ENCODE measurements at places on chromosomes 4 and X. TPM values are rescaled to one million over a fixed set of nuclear protein-coding genes. Genes with fewer than 3 reads are reported as not detected.
A peak's percentile ranks its signal among the peaks of the same experiment; 100 is the strongest.

CTAG2 gene
- total RNA-seq: not detected

NLGN4X gene
- total RNA-seq: 0.33 TPM

ZNF711 gene
- total RNA-seq: 1.3 TPM

RRAGB gene
- 10.3 TPM for total RNA-seq

BEND2 gene
- total RNA-seq: not detected

GATA1 gene
- 39.9 TPM for total RNA-seq

CSN1S1 gene
- total RNA-seq: not detected

CLGN gene
- total RNA-seq: 3.7 TPM

CLDN34 gene
- 0.50 TPM for total RNA-seq

GRCh38 chr4:81255524-81255923 is 40.5 kb upstream of the PRKG2 start:
- no peak for DNase-seq

DNA sequence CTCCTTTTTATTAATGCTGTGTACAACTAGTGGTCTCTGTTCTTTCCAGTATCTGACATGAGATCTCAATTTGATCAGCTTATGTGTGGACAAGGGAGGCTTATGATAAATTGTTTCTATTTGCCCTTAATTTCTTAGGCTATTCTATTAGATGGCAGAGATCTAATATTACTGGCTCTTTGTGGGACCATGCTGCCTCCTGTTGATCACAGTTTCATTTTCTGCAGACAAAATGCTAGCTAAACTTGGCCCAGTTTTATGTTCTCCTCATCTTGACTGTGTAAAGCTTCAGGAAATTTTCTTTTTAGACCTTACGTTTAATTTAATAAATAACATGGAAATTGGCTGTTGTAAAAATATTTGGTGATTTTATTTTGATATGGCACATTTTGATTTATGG is 627.1 kb upstream of the AADAT start:
- no peak for DNase-seq

DNA sequence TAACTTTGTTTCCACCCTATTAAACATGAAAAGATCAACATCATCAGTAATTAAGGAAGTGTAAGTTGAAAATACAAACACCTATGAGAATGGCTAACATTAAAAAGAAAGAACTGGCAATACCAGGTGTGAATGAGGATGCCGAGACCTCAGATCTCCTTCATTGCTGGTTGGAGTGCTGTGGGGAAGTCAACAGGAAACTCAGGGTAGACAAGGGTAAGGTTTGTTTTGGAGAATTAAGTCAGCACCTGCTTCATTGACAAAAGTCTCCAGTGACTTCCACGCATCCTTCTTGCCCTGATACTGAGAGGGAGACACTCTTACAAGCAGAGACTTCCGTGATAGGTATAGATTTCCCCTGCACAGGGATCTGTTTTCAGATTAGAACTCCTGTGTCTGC is 106.1 kb downstream of the IRF2 start:
- DNase-seq: no peak

DNA sequence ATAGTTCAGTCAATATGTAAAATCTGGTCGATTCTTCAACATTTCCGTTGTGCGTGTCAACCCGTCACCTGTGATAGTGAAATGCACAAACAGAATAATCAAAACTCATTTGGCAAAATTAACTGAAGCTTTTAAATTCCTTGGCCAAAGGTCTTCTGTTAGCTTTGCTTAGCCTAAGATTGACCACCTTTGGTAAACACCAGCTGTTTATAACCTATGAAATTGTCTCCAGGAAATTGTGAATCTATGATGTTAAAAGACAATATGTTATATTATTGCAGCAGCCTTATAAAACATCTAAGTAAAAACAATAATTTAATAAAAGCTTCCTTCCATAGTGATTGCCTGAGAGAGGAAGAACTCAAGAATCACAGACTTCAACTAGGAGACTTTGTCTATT is 196.8 kb downstream of the IL15 start:
- no peak for DNase-seq

GRCh38 chr4:136025540-136025939 is 1506.8 kb downstream of the PCDH18 start:
- DNase-seq: no peak

DNA sequence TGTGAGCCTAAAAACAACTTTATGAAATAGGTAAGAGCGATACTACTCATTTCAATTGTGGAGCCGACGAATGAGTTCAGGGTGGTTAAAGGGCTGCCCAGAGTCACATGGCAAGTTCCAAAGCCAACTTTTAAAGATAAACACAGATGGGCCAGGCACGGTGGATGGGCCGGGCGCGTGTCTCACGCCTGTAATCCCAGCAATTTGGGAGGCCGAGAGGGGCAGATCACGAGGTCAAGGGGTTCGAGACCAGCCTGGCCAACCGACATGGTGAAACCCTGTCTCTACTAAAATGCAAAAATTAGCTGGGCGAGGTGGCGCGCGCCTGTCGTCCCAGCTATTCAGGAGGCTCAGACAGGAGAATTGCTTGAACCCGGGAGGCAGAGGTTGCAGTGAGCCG is 914 bp upstream of the C4orf36 start:
- DNase-seq: no peak

GRCh38 chr4:829761-830600 is 4.1 kb upstream of the CPLX1 start:
- DNase-seq: no peak

DNA sequence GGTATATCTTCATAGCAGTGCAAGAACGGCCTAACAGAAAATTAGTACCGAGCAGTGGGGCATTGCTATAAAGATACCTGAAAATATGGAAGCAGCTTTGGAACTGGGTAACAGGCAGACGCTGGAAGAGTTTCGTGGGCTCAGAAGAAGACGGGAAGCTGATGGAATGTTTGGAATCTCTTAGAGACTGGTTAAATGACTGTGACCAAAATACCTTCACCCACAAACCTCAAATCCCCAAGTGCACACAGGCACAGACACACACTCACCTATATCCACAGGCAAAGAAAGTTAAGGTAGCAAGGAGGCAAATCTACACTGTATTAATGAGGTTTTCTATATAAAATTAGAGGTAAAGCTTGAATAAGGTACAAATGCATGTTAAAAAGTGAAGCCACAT is 14.6 kb upstream of the SPRY1 start:
- DNase-seq: no peak

DNA sequence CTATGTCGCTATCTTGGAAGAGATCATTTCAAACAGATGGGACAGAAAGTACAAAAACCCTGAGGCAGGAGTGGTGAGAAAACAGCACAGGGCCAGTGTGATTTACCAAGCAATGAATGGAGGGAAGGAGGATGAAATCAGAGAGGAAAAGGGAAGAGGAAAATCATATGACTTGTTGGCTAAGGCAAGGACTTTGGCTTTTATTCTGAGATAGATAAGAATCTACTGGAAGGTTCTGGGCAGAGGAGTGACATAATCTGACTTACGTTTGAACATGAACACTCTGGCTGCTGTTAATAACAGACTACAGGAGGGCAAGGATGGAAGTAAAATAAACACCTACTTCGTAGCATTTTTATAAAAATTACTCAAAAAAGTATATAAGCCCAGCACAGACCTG is 207.8 kb upstream of the SLC7A11 start:
- no peak for DNase-seq

GRCh38 chr4:140238351-140239056 is 84.5 kb upstream of the MAML3 start:
- peak; percentile 46 for DNase-seq

DNA sequence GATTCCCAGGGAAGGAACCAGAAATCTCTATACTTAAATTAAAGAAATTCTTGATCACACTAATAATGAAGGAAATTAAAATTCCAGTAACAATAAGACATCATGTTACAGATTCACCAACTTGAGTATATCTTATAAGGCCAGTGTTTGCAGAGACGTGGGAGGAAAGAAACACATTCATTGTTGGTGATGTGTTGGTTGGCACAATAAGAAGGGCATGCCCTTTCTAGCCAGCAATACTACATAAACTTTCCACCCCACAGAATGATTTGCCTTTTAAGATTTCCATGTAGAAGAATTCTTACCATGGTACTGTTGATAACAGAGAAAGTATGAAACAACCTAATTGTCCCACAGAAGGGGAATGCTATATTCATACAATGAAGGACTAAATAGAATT is 581.5 kb downstream of the STIM2 start:
- DNase-seq: no peak

DNA sequence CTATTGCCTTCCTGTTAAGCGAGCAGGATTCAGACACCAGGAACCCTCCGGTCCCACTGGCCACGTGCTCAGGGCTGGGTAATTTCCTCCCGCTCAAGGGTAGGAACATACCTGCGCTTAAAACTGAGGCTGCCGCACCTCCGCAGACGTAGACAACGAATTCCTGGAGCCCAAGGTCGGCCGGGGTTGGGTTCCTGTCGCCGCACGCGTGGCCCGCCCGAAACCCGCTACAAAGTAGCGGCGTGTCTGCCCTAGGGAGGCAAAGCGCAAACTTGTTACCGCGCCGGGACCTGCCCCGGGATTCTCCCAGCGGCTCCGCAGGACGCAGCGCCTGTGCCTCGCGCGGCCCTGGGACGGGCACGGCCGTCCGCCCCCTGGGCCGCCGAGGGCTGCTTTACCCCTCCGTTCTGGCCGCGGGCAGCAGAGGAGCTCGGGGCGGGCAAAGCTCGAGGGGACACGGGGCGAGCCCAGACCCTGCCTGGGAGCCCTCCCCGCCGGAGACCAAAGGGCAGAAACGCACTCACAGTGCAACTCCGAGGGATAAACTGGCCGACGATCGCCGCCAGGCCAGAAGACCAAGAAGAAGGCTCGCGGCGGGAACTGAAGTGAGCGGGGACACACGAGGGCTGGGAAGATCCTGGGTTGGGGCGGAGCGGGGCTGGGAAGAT is at the start of gene ERVMER34-1:
ERVMER34-1 (minus strand) TSS at position 607 of the 668 bp plus-strand sequence. CDS start 5,905 bp downstream, outside the sequence.
- DNase-seq: peak; percentile 34

- DNase-seq: no peak
Observed at GRCh38 chr4:170769862-170770261, 680.1 kb upstream of the AADAT start.

- no peak for DNase-seq
Observed at GRCh38 chr4:38846015-38846414, 10.6 kb downstream of the TLR6 start.

GRCh38 chrX:32985544-32985943 is 225.8 kb downstream of the DMD start:
- DNase-seq: no peak

- no peak for DNase-seq
Observed at GRCh38 chr4:17058916-17059741, 160.7 kb upstream of the LDB2 start.

- no peak for DNase-seq
Observed at GRCh38 chr4:88419874-88420273, 37.0 kb upstream of the HERC5 start.

DNA sequence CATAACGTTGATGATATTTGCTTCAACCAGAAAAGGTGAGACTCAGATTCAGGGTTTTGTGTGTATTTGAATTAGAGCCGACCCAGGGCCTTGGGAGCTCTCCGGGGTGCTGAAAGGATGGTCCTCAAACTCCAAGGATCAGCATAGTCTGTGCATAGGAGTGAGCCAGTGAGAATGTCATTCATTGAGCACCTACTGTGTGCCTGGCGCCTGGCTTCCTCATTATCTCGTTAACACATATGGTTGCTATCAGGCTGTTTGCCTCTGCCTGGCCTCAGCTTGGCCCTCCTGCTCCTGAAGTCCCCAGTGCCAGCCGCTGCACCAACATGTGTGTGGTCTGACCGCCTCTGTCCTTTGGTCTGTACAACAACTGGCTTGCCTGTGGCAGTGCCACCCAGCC is 25.1 kb upstream of the JAKMIP1 start:
- DNase-seq: no peak

All from liver (tissue), 10 donors.